ENCODE measurements at places on chromosomes 1 and 21. TPM values are rescaled to one million over a fixed set of nuclear protein-coding genes. Genes with fewer than 3 reads are reported as not detected.

The CR1 gene
- total RNA-seq, result not detected

The SLAMF7 gene
- total RNA-seq, result 1.6 TPM

The AIM2 gene
- total RNA-seq, result not detected

The TEDDM1 gene
- total RNA-seq, result not detected

The TFF3 gene
- total RNA-seq, result not detected

The LAD1 gene
- total RNA-seq, result 0.56 TPM

The MYOM3 gene
- total RNA-seq, result 6.5 TPM

The VHLL gene
- total RNA-seq, result not detected

The GFI1 gene
- total RNA-seq, result 0.21 TPM

The TNFRSF9 gene
- total RNA-seq, result 3.0 TPM

The WDR3 gene
- 31.9 TPM for total RNA-seq

The FABP3 gene
- not detected for total RNA-seq

The CCDC27 gene
- total RNA-seq, result not detected

The PRELP gene
- total RNA-seq, result not detected

The KRTAP10-10 gene
- total RNA-seq, result not detected

The SLC44A5 gene
- 0.03 TPM for total RNA-seq

The HSPG2 gene
- total RNA-seq, result 62.1 TPM

The SPRR3 gene
- total RNA-seq, result not detected

Data from A549 treated with CORT108297 at 1 μM for 4 hours (cell line).